NB4 (cell line): ENCODE measurements at places on chromosomes 7 and 10.
A peak's percentile ranks its signal among the peaks of the same experiment; 100 is the strongest.

GRCh38 chr10:10589540-10590303 is 427.9 kb upstream of the CELF2 start:
- no peak for DNase-seq

GRCh38 chr7:85320699-85321476 is 134.0 kb upstream of the SEMA3D start:
- no peak for DNase-seq

DNA sequence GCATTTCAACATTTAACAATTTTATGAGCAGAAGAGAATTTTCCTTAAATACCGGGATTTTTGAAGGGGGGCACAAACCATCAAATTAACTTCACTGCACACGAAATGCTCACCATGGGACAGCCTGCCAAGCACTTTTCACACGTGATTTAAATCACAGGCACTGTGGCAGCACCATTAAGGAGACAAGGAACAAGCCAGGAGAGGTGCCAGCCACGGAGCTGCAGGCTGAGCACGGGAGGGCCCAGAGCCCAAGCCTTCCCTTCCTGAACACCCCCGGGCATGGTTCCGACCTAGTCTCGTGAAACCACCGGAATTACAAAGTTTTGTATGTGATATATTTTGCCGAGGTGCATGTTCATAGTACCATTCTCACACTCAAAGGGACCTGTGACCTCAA is 13.4 kb downstream of the PITRM1 start:
- DNase-seq = no peak

GRCh38 chr10:79293841-79294581 is 53.3 kb upstream of the PPIF start:
- DNase-seq = peak; percentile 92

- no peak for DNase-seq
Observed at GRCh38 chr10:31030260-31030659, 1.4 kb downstream of the ZNF438 start.

DNA sequence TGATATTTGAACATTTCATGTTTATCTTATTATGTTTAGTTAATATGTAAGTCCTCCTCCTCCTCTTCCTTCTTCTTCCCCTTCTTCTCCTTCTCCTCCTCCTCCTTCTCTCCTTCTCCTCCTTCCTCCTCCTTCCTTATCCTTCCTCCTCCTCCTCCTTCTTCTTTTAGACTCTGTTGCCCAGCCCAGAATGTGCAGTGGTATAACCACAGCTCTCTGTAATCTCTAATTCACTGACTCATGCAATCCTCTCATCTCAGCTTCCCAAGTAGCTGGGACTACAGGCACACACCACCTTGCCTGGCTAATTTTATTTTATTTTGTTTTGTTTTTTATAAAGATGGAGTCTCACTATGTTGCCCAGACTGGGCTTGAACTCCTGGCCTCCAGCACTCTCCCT is 83.4 kb upstream of the ODAD2 start:
- DNase-seq = no peak

DNA sequence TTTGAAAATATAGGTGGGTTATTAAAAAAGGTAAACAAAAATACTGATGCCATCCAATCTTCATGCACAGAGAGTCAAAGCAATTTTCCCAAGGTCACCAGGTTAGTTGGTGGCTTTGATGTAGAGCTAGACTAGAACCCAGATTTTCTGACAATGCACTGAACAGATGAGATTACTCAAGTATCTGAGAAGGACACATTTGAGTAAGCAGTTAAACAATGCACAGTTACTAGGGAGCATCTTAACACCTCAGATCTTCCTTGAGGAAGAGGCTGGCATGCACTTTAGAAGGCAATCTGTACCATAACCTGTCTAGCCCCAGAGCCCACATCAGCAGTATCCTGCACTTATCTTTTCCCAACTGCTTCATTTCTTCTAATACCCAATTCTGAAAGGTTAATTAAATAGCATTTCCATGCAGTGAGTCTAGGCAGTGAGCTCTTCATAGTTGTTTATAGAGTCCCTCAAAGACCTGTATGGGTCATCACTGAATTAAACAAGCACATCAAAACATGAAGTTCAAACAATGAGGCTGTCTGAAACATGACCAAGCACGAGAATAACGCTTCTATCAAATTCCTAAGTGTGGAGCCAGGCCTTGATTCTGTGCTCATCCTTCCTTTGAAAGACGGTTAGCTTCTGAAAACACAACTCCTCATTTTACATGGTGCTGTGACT is 38.2 kb upstream of the ANK3 start:
- DNase-seq = no peak

- no peak for DNase-seq
Observed at GRCh38 chr10:102381983-102382382, 13.5 kb upstream of the NFKB2 start.

DNA sequence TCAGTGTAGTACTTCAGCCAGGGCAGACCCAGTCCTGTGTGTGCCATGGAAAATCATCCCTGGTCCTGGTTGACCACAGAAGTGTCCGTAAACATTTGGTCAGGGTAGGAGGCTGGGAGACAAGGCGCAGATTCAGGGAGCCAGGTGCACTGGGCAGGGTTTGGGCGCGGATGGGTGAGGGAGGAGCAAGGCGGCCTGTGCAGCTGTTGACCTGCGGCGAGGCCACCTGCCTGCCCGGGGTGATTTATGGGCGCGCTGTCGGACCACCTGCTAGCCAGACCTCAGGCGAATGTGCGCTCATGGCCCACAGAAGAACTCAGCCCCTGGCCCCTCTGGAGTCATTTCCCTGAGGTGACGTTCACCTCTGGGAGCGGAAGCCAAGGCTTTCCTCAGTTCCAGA is 6.6 kb downstream of the SFRP5 start:
- DNase-seq = no peak

DNA sequence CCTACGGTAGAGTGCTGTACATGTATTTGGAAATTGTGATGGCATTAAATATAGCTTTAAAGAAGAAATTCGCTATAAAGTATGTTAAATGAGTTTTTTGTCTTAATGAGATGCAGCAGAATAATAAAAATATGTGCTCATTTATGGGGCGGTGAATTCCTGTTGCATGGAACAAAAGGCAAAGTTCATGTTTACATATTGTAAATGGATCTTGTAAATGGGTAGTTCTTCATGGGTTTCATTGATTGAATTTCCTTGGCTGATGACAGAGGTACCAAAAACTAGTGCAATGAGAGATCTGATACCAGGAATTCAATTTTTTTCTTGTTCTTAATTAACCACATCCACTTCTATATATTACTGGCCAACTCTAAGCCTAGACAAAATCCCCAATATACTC is 284.2 kb downstream of the SUGCT start:
- no peak for DNase-seq

- DNase-seq = no peak
Observed at GRCh38 chr7:157139111-157139809, 534 bp downstream of the UBE3C start.

DNA sequence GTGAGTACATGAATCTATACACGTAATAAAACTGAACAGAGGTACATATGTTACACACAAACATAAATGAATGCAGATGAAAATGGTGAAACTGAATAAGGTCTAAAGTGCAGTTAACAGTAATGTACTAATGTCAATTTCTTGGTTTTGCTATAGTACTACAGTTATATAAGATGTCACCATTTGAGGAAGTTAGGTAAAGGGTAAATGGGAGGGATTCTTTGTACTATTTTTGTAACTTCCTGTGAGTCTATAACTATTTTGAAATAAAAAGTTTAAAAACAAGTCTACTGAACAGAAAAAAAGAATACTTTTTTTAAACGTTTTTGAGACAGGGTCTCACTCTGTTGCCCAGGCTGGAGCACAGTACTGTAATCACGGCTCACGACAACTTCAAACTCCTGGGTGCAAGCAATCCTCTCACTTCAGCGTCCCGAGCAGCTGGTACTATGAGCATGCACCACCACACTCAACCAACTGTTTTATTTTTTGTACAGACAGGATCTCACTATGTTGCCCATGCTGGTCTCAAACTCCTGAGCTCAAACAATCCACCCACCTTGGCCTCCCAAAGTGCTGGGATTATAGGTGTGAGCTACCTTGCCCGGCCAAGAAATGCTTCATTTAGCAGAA is 71.5 kb downstream of the WAPL start:
- peak; percentile 71 for DNase-seq

DNA sequence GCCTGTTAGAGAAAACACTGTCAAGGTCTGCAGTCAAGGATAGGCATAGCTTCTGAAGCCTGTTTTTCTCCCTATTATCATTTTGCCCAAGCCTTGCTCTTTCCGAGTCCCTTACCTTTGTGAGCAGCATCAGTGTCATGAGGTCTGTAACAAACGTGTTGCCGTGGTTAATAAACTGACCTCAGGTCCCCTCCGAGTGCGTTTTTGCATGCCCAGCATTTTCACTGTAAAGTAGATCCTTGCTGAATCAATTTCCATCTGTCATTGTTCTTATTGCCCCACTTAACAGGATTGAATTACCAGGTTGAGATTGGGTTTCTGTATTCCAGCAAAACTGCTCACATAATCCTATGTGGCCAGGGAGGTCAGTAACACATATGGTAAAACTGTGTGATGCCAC is 110.3 kb downstream of the ZNF248 start:
- DNase-seq = no peak

- peak; percentile 87 for DNase-seq
Observed at GRCh38 chr10:72509206-72509799, 116.6 kb downstream of the MICU1 start.

- DNase-seq = peak; percentile 32
Observed at GRCh38 chr10:36779238-36779846, 346.1 kb upstream of the ANKRD30A start.

GRCh38 chr7:41097501-41097900 is 605.4 kb downstream of the INHBA start:
- no peak for DNase-seq

- DNase-seq = no peak
Observed at GRCh38 chr7:139656387-139656786, 121.4 kb downstream of the HIPK2 start.

DNA sequence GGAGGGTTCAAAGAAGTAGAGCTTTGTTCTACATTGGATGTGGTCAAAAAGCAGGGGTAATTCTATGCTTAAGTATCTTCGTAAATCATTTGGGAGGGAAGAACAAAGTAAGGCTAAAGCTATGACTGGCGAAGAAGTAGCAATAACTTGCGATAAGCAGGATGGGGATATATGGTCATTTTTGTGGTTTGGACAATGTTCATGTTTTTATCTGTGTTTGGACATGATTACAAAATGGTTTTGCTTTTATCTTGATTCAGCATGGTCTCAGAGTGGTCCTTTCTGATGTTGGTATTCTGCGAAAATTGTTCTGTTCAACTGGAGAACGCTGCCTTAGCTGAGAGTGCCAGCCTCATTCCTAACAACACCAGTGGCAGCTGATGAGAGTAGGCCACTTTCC is 208.8 kb downstream of the SEMA3A start:
- DNase-seq = no peak

GRCh38 chr7:134780166-134780828 is 863 bp downstream of the CALD1 start:
- no peak for DNase-seq

DNA sequence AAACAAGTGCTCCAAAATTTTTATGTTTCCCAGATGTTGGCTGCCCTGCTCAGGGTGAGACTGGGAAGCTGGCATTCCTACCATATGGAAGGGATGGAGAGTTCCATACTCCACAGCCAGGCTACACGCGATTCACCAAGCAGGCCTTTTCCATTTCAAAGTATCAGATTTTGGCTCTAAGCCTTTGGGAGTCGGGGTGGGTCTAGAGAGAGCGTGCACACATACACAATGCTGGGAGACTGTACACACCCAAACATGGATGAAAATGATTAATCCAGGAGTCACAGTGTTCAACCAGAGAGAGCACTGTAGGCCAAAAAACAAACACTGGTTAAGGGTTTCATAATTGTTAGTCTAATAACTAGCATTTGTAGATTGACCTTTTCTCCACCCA is 295.0 kb downstream of the BICC1 start:
- DNase-seq = no peak

- DNase-seq = no peak
Observed at GRCh38 chr10:126580873-126581647, 89.4 kb downstream of the C10orf90 start.

DNA sequence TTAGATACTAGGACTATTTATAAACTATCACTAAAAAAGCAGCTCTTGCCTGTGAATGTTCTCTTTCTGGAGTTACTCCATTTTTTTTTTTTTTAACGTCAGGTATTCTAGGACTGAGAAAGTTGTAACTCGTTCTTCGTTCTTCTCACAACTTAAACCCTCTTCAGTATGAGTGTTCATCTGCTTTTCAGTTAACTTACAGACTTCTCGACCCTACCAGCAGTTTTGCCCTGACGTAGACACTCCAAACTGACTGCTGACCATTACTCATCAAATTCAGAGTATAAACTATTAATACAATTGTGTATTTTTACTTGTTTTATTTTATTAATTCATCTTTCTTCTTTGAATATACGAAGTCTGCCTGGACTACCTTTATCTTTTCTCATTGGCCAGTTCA is 353.1 kb downstream of the GPR37 start:
- no peak for DNase-seq

GRCh38 chr7:96090756-96091155 is 231.1 kb downstream of the SLC25A13 start:
- DNase-seq = no peak

- no peak for DNase-seq
Observed at GRCh38 chr10:83425306-83425705, 714.0 kb upstream of the GHITM start.

GRCh38 chr10:68105820-68106219 is 3.5 kb upstream of the MYPN start:
- no peak for DNase-seq

DNA sequence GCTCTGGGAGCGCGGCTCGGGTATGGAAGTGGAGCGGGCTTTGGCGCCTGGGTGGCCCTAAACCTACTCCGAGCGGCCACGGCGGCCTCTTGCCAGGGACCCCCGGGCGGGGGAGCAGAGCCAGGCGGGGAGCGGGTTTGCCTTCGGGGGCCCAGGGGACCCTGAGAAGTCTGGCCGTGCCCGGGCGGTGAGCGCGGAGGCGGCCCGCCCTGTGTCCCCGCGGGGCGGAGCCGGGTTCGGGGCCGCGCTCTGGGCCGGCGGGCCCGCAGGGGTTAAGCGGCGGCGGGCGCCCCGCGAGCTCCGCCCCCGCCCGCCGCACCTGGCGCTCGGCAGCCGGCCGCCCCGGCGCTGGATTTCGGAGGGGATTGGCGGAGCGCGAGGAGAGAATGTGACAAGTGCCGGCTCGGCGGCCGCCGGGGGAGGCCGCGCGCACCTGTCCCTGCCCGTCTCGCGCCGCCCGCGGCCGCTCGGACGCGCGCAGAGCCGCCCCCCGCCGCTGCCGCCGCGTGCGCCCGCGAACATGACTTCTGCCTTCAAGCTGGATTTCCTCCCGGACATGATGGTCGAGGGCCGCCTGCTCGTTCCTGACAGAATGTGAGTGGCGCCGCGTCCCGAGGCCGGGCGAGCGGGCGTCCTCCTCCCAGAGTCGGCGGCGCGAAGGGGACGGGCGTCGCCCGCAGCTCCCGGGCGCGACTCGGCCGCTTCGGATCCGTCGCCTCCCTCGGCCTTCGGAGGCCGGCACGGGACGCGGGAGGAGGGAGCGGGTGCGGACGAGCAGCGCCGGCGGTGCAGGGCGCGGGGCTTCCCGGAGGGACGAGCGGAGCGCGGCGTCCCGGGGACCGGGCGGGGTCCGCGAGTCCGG is at the start of gene CELF2:
Gene CELF2, plus strand, starts transcription at position 303 of the 862 bp plus-strand sequence. Its CDS starts 218 bp downstream, at position 521.
- DNase-seq = no peak

- no peak for DNase-seq
Observed at GRCh38 chr10:78942091-78942501, 126.7 kb upstream of the ZMIZ1 start.
